ENCODE measurements at places on chromosomes 5 and 9. TPM values are rescaled to one million over a fixed set of nuclear protein-coding genes. Genes with fewer than 3 reads are reported as not detected.

The ASS1 gene
- total RNA-seq = not detected

The PKD2L2 gene
- total RNA-seq = not detected

DNA sequence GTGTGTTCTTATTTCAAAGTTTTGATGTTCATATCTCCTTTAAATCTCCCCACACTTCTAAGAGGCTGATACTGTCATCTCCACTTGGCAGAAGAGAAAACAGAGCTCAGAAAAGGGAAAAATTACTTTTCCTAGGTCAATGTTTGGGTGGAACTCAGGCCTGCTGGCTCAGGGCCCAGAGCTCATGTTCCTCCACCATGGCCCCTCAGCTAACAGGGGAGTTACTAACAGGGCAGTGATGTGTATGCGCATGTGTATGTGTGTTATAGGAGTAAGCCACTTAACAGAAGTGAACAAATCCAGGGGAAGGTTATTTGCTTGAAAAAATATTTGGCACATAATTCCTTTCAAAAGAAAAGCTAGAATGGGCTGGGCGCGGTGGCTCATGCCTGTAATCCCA, 2.5 kb downstream of the C1QTNF2 start:
- H3K4me1 ChIP-seq = peaks cover 21% of the 10 kb centered on the region
- H3K27me3 ChIP-seq = peaks cover 84% of the 10 kb centered on the region
- no peak overlapping the region for H3K27ac ChIP-seq
- H3K36me3 ChIP-seq = peaks cover 12% of the 10 kb centered on the region
- DNase-seq = no peak

DNA sequence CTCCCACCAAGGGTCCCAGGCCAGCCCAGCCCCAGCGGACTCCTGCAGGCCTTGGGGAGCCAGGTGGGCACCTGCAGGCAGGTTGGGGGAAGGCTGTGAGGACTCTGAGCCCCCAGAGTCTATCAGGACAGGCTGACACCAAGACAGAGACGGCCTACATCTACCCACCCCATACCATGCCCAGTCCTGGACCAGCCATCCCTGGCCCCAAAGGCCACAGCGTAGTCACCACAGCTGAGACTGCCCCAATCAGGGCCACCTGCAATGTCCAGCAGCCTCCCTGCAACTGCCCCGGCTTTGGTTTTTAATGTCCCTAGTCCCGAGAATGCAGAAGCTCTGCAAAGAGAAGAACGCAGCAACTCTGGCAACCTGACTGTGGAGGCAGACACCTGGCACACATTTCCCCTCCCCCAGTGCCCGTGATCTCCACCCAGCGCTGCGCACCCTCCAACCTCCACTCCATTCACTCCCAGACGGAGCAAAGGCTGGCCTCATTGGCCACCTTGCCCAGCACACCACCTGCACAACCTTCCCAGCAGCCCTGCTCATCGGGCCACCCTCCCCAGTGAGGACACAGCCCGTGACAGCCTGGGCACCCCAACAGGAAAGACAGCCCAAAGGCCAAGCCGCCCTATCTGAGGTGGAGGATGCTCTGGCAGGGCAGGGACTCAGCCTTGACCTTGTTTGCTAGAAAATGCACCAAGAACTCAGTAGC, 14.9 kb downstream of the ADAMTS2 start:
- no peak for DNase-seq
- H3K36me3 ChIP-seq = no peaks in the 10 kb centered on the region
- no peak overlapping the region for H3K27ac ChIP-seq
- H3K4me3 ChIP-seq = no peak overlapping the region
- peaks cover 34% of the 10 kb centered on the region for H3K27me3 ChIP-seq

DNA sequence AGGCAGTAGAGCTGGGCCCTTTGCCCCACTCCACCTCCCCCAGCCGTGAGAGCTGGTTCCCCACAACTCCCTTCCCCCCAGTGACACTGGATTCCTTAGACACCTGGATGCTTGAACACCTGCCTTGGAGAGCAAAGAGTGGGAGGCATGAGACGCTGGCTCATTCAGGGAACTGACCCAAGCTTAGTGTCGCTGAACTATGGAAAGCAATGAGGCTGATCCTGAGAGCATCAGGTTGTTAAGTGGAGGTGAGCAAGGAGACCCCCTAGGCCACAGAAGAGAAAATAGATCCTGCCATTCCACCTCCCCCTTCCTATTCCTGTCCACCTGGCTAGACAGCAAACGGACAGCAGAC, 2.0 kb downstream of the CCL19 start:
- DNase-seq = no peak
- no peak overlapping the region for H3K27ac ChIP-seq
- no peaks in the 10 kb centered on the region for H3K36me3 ChIP-seq
- H3K4me1 ChIP-seq = peaks cover 4% of the 10 kb centered on the region

GRCh38 chr5:131285703-131286399, 22.0 kb downstream of the CDC42SE2 start:
- no peak for DNase-seq
- H3K36me3 ChIP-seq = peaks cover 2% of the 10 kb centered on the region
- peaks cover 47% of the 10 kb centered on the region for H3K4me1 ChIP-seq
- peak overlapping the region; percentile 39 for H3K4me3 ChIP-seq
- H3K27me3 ChIP-seq = no peaks in the 10 kb centered on the region

All from T-helper 17 cell (primary cell).